Left renal pelvis (tissue), 4 donors: ENCODE measurements at places on chromosomes 6 and 20. TPM values are rescaled to one million over a fixed set of nuclear protein-coding genes. Genes with fewer than 3 reads are reported as not detected.

The RBPJL gene
- polyA plus RNA-seq = not detected

- DNase-seq = no peak
Observed at GRCh38 chr20:59425572-59425971, 125.2 kb downstream of the EDN3 start.

- DNase-seq = no peak
Observed at GRCh38 chr20:43046966-43047365, 142.7 kb downstream of the PTPRT start.

GRCh38 chr6:51339728-51340127 lies 521.1 kb downstream of the TFAP2B start:
- no peak for DNase-seq

- no peak for DNase-seq
Observed at GRCh38 chr6:84403545-84403944, 176.1 kb upstream of the CEP162 start.

GRCh38 chr6:137427656-137428290 lies 66.4 kb downstream of the OLIG3 start:
- DNase-seq = no peak

DNA sequence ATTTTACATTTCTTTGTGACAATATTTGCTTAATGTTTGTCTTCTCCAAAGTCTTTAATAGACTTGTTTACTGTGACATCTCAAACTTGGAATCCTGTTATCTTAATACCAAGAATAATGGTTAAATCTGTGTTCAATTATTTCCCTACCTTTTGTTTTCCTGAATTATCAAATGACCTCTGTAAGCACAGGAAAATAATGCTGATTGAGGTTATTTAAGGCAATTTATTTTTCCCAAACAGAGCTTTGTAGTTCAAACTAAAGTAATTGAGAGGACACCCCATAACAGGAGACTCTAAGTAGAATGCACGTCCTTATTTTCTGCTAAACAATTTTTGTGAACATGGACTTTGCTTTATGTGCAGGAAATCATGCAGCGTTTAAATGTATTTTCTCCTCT lies 195.0 kb downstream of the BTBD3 start:
- no peak for DNase-seq
